Stimulated activated CD4-positive, alpha-beta T cell treated with anti-CD3 and anti-CD28 coated beads, TNF-alpha, amount 100 ng/mL, for 1 hour (primary cell): ENCODE measurements at places on chromosomes 16 and 17.

DNA sequence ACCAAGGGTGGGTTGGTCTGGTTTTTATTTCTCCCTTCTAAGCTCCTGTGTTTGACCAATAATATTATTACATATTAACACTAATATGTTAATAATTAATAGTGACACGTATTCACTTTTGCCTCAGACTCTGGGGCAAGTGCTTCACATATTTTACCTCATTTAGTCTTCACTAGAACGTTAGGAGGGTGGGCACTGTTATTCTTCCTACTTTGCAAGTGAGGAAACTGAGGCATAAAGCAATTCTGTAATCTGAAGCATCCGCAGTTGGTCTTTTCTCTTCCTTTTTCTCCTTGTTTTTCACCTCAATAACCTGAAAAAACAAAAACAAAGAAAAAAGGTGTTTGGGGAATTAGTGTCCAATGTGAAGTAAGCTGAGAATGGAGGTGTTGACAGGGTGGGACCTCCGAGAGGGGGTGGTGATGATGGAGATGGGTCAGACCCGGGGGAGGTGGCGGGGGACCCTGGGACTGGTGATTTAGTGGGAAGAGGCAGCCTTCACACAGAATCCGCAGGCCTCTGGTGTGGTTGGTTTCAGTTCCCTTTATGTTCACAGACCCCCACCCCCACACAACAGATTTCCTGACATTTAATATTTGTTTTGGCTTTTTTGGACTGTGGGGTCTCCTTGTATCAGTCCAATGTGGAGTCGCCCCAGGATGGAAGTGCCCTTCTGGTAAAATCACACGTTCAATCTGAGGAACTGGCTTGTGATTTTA, 3.7 kb downstream of the CDH1 start:
- DNase-seq, result no peak

DNA sequence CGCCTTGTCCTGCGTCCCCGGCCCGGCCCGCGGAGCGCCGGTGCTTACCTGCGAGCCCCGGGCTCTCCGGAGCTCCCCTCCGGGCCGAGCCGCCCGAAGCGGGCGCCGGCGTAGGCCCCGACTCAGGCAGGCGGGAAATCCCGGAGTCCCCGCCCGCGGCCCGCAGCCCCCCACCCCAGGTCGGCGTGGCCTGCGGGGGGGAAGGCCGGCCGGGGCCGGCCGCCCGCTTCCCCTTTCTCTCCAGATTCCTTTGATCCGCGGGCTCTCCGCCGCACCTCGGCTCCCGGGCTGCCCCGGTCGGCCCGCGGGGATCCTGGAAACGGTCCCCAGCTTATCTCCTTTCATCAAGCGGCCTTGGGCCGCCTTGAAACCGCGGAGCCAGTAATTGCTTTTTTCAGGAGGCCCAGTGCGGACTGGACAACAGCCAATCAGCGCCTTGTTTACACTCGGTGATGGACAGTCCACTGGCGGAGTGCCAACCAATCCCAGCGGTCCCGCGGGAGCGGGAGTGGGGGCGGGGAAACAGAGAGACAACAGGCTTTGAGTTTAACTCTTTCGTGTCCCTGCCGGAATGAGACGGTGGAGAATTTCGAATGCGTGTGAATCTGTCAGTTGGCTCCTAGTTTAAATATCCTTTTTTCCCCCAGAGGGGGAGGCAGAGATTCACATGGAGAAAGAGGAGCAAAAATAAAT, 1.4 kb upstream of the BAHCC1 start:
- no peak for DNase-seq

GRCh38 chr16:17526956-17527937, 56.5 kb upstream of the XYLT1 start:
- no peak for DNase-seq

DNA sequence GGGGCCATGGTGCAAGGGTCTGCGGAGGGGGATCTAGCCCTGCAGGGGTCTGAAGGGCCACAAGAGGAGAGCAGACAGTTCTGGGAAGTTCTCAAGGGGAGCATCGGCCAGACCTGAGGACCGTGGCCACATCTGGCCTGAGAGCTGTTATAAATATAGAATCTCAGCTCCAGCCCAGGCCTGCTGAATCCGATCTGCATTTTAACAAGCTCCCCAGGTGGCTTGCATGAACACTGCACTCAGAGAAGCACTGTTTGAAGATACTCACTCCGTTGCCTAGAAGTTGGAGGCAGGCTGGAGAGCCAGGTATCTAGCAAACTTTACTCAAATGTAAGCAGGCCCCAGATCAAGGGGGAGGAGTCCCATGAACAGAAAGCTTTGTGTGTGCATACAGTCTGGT, 61.3 kb downstream of the NKD1 start:
- no peak for DNase-seq

GRCh38 chr16:67421030-67421429, 4.8 kb upstream of the ZDHHC1 start:
- no peak for DNase-seq

GRCh38 chr16:886084-886543, 84.7 kb downstream of the LMF1 start:
- DNase-seq, result no peak

- DNase-seq, result no peak
Observed at GRCh38 chr17:78147315-78147998, 1.3 kb downstream of the C17orf99 start.

GRCh38 chr16:66467611-66468010, 40.5 kb downstream of the BEAN1 start:
- no peak for DNase-seq
